Fibroblast of gingiva (primary cell): ENCODE measurements at places on chromosomes 2 and 18.

GRCh38 chr2:8518979-8519668, 162.7 kb upstream of the ID2 start:
- DNase-seq: no peak

GRCh38 chr2:212042562-212042961, 496.0 kb downstream of the ERBB4 start:
- no peak for DNase-seq

GRCh38 chr18:25102662-25103061, 249.3 kb downstream of the ZNF521 start:
- no peak for DNase-seq

GRCh38 chr2:195642027-195642678, 14.9 kb upstream of the SLC39A10 start:
- no peak for DNase-seq

- DNase-seq: no peak
Measured at GRCh38 chr18:48238206-48238605, 171.0 kb downstream of the ZBTB7C start.

DNA sequence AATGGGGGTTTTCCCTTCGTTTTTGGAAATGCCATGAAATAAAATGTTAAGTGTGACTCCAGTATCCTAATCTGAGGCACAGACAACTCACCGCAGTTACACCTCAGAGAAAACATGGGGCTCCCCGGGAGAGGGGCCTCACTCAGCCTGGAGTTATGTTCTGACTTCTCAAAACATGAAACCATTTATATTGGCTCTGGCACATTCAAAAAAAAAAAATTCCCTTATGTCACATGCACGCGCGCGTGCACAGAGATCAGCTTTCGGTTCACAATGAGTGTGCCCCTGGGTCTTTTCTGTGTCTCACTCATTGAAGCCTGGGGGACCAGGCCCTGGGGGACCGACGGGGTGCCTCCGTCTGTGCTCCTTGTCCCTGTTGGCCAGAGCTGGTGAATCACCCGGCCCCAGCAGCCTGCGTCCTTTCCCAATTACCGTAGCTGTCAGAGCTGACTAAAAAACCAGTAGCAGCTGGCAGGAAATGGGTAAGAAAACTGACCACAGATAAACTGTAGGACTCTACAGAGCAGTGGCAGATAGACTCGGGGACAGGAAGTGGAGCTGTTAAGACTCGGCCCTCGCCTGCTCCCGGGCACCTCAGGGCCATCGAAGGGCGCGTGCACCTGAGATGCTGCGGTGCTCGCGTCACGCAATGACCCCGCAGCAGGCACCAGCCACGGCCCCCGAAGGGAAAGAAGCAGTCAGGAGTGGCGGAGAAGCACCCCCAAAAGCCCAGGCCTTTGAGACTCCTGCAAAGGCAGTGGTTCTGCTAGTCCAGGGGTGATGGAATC, 138.3 kb upstream of the ID2 start:
- peak; percentile 62 for DNase-seq

- DNase-seq: no peak
Measured at GRCh38 chr2:119349289-119349688, 17.3 kb downstream of the C2orf76 start.

DNA sequence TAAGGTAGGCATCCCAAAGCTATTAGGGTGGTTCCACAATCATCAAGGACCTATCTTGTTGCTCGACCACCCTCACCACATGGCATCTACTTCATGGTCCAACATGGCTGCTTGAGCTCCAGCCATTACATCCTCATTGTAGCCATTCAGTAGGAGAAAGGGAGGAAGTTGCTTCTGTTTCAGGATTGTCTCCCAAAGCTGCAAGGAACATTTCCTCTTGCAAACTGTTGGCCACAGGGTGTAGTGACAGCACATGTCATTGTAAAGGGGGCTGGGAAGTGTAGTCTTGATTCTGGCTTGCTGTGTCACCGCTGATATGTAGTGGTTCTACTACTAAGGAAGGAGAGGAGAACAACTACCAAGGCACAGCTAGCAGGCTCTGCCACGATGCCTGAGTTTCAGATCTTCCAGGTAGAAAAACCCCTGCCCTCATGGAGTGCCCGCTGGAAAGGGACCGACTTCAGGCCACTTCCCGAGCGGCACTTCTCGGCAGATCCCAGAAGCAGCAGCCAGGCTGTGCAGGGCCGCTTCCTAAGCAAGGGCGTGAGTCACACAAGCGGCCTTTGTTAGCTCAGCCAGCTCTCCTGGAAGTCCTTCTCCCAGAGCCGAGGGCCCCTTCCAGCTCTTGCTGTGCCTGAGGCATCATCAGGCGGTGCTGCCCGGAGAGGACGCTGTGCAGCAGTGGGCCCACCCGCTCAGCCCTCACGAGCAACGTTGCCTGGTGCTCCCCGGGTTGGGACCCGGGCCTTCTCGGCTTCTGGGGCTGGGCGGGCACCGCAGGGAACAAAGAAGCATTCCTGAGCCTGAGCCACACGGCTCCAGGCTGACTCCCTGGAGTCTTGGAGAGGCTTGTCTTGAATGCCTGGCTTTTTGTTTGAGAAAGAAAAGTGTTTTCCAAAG, 58.2 kb downstream of the HS6ST1 start:
- peak; percentile 84 for DNase-seq

DNA sequence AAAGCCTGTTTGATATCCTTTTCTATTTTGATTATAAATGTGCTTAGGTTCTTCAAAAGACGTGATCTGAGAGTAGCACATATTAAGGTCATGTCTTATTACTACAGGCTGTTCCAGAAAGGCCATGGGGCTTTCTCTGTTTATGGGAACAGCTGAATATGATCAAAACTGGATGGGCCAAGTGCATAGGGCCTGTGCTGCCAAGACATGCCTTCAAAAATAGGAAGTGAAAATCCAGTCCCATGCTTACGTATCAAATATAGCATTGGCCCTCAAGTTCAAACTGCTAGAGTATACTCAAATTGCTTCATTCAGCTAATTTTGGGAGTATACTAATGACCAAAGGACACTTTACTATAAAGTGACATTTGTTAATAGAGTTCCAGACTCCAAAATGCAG, 24.1 kb downstream of the SLC25A52 start:
- DNase-seq: no peak

DNA sequence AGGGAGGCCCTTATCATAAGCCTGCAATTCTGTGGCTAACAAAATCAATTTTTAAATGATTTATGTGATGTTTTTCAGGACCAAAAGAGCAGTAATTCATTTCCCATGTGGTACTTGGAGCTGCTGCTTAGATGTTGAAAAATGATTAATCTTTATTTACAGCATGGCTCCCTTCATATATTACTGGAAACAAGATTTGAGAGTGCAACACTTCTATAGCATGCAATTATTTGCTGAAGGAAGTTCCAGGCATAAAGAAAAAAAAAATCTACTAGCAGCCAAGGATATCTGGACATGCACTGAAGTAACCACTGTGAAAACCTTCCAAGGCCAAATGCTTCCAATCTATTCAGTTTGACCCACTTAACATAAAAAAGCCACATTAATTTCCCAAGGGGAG, 186.3 kb downstream of the SLC8A1 start:
- no peak for DNase-seq

DNA sequence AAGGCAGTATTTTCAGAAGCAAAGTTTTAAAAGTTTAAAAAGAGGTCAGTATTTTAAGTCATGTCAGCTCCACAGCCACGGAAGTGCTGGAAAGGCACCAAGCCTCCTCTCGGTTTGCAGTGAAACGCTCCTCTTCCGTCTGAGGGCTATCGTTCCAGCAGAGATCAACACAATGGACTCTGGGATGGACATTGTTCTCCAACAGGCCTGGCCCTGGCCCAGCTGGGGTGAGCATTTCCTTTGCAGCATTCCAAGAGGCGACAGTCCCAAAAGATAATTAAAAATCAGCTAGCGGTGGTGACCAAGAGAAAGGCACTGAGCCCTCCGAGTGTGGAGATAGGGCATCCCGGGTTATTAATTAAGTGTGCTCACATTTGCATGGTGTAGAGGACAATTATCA, 95.9 kb upstream of the LCLAT1 start:
- no peak for DNase-seq

DNA sequence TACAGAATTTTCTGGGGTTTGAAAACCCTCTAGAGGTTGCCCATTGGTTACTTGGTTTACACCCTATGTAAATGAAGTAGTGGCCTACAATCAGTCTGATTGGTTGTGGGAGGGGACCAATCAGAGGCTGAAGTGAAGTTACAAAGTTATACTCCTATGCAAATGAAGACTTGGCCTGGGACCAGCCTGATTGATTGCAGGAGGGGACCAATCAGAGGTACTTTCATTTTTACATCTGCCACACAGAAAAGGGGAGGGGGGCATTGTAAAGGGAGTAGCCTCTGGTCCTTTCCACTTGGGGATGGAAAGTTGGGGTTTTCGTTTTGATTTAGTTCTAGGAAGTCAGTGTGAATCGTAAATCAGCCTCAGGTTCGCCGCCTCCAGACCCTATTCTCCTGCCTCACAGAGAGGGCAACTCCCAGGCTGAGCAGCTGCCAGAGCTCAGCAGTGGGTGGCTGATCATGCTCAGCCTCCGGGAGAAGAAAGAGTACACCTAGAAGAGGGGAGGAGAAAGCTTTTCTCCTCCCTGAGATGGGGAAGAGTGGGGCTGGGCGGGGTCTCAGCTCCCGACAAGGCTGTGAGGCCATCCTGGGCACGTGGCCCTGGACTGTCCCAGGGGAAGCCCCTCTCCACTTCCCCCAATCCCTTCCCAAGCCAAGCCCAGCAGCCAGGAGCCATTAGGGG, 372.5 kb downstream of the GALR1 start:
- DNase-seq: no peak

DNA sequence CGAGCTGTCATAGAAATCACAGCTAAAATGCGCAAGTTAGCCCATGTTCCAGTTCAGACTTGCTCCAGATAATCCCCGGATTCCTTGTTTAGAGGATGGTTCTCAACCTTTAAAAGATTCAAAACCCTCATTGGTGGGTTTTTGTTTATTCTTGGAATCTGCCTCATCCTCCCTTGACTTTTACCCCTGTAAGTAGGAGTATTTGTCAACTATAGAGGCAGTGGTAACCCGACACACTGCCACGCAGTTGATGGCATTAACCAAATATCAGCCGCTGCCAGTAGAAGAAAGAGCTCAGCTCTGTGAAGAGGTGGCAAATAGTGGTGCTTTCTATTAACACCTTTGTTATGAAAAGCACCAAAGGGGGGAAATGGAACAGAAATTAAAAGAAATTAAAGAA, 40.4 kb upstream of the SELENOI start:
- DNase-seq: no peak

DNA sequence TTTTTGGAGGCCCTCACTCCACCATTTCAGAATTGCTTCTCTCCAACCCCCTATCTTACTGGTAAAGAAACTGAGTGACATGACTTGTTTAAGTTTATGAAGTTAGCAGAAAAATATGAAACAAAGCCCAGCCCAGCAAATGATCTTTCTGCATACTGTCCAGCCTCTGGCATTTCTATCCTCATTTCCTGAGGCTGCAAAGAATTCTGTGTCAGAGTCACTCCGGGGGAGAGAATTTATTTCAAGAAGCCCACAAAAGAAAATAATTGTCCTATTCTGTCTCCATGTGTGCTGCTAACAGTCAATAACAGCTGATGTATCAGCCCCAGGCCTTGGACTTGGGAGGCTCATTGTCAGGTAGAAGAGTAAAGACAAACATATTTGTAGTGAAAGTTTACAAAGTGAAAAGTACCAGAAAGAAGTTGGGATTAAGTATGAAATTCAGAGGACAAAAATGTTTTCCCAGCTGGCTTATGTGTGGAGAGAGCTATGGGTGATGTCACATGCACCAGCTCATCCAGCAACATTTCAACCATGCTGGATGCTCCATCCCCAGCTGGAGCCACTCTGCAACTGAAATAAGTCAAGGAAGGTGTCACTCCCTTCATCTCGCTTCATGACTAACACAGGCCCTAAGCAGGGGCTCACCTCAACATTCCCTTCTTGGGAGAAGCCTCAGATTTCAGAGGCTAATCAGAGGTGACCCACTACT, 42.3 kb downstream of the TRABD2A start:
- DNase-seq: no peak

DNA sequence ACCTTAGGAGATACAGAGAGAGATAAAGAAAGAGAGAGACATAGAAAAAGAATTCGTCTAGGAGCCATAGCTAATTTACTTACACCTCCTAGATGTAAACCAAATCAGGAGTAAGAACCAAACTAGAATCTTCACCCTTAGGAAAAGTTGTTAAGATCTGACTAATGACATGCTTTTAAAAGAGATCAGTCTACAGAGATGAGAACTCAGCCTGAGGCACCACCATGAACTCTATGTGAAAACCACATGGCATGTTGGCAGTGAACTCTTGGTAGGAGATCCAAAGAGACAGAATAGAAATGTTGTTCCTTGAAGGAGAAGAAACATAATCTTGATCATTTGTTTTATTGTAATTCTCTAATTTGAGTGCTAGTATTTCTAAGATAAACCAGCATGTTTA, 585.4 kb upstream of the ID2 start:
- no peak for DNase-seq

DNA sequence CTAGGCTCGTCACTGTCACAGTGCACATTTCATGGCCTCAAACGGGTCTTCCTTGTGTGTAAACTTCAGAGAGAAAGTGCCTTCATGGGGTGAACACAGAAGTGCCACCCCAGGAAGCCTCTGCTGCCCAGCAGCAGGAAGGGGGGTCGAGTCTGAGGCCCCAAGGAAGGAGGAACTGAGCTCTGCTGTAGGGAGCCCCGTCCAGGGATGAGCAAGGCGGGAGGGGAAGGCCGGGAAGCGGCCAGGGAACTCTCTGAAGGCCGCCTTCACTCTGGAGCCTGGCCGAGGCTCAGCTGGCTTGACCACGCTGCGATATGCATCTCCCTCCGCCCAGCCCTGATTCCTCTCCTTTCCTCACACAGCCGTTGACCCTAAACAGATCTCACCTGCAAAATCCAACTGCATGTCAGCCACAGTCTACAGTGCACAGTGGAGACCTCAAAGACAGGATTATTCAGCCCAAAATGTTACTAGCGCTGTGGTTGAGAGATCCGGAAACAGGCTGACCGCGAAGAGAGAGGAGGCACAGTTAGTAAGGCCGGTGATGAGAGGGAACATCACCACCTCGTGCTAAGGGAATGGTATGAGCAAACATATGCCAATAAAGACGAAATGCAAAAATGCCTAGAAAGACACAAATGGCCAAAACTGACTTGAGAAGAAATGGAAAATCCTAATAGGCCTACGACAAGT, 34.2 kb upstream of the CTDP1 start:
- DNase-seq: no peak

GRCh38 chr2:231290321-231291015, 92.0 kb downstream of the ARMC9 start:
- DNase-seq: no peak

- DNase-seq: no peak
Measured at GRCh38 chr18:62950246-62950645, 234.9 kb downstream of the PHLPP1 start.

- no peak for DNase-seq
Measured at GRCh38 chr2:163748420-163748819, 12.6 kb upstream of the FIGN start.

DNA sequence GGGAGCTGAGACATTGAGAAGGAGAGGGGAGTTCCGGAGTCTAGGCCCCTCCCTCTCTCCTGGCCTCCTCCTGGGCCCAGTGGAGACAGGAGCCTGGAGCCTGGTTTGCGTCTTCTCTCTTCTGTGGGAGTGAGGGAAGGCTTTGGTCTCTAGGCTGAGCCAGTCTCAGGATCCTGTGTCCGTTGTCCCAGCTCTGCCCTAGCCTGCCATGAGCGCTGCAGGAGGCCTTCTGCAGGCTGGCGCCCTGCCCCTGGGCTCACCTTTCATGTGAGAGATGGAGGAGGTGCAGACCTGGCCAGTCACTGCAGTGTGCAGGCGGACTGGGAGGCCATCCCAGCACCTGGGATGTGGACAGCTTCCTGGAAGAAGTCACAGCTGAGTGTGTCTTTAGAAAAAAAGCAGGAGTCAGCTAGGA, 8.7 kb downstream of the IMPA2 start:
- no peak for DNase-seq

- no peak for DNase-seq
Measured at GRCh38 chr18:52715421-52715820, 375.4 kb downstream of the DCC start.
